HS-5 (cell line): ENCODE measurements at places on chromosomes 11 and 22.
A peak's percentile ranks its signal among the peaks of the same experiment; 100 is the strongest.

DNA sequence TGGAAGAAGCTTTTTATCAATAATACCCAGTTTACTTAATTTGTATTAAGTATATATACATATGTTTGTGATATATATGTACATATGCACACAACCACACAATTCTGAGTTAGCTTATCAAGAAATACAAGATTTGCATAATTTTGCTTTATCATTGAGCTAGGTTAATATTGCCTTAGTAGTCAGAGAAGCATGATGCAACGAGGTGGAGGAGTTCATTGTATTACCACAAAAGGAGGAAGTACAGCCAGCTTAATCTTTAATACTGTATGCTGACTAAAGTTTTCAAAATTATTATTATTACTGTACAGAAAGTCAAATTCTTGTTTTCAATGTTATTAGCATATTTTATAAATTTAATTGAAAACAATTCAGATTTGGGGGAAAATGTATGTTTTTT is 278.4 kb upstream of the PDGFD start:
- DNase-seq = no peak

DNA sequence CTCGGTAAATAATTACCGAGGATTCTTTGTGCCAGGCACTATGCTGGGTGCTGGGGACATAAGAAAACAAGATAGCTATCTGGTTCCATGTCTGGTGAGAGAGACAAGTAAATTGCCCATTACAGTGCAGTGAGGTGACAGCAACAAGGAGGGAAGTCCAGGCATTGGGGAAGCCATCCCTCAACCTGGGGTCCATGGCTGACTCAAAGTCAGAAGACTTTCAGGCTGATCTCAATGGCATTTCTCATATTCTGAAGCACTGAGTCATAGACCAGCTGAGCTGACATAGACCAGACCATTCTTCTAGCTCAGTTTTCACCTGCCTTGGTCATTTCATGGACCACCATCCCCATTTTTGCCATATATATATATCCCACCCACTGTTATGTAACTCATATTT is 158.8 kb downstream of the TTC17 start:
- peak; percentile 10 for DNase-seq

DNA sequence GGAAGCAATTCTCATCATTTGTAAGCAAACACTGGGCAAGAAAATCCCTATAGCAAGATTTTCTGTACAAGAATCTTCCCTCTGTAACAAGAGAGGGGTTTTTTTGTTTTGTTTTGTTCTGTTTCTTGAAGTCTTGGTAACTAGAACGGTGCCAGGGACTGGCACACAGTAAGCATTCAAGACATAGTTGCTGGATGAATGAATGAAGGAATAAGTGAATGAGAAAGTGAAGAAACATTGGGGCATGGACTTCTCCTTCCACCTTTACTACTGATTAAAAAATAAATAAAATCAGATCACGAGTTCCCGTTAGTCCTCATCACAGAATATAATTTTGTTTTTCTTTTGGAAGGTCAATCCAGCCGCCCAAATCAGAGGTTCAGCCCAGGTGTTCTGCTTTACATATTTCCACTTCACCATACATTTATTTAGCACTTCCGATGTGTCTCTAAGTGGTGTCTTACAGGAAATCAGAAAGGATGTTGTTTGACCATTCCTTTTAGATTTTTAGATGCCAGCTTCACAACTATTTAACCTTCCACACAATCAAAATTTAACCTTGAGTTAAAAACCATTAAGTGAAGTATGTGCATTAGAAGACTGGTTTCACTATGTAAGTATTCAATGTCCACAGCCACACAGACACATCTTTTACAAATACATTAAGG is 281.2 kb downstream of the CADM1 start:
- DNase-seq = no peak

DNA sequence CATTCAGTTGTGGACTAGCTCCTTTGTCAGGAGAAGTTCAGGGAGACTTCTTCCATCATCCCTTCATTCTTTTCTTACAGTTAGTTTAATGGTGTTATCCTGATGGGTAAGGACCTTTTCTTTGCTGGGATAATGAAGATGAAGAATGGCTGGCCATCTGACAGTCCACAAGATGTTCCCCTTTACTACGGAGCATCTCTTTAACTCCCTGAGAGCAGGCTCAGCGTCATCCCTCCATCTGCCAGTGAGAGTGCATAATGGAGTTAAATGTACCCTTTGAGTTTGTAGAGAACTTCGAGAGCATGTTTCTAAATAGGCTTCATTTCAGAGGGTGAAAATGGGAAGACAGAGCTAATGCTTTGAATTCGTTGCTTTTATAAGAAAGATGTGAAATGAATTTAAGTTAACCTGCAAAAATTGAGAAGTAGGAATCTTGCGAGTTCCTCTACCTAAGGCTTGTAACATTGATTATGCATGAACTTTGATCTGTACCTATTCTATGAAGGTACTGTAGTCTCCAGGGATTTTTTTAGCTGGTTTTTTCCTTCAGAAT is 1.7 kb downstream of the EP300 start:
- peak; percentile 6 for DNase-seq
